Posterior vena cava (tissue), 2 donors: ENCODE measurements at places on chromosomes 12 and 14.

GRCh38 chr12:64172143-64172970 lies 49.7 kb downstream of the KICS2 start:
- no peak for DNase-seq

DNA sequence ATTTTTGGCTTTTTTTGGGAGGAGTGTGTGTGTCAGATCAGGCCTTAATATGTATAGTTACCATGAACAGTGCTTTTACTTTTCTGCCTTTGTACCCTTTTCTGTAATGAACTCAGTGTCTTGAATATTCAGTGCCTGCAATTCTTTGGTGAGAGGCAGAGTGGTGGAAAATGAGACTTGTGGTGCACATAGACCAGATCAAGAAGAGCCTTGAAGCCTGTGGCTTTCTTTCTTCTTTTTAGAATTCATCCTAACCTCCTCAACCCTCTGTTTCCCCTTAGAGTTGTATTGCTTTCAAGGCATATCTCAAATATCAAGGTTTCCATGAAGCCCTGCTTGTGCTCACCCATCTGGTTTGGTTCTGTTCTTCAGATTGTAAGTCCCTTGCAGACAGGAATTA lies 2.6 kb downstream of the YLPM1 start:
- no peak for DNase-seq

- DNase-seq = no peak
Measured at GRCh38 chr12:124684496-124684895, 117.1 kb upstream of the NCOR2 start.

DNA sequence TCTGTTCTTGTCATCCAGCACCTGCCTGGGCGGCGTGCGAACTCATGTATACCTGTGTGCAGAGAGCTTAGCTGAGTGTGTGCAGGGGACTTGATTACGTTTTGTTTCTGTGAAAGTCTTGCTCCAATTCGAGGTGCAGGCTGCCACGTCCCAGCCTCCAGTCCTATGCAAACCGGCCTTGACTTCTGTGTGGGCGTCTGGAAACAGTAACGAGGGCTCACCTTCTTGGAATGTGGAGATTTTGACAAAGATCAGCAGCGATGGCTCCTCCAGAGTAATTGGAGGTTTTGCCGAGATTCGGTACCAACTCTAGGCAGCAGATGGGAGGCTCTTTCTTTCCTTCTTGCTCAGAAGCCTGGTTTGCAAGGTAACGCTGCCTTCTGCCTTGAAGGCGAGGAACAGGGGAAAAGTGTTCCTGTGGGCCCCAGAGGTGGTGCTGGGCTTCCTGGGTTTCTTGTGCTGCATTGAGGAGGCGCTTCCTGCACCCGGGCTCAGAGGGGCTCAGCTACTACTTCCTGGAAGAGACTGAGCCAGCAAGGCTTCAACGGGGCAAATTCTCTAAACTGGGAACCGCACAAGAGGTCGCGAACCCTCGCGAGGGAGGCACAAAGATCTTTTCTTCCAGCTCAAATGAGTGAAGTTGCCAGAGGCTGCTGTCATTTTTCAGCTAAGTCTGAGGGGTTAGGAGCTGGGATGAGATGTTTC lies 249.0 kb downstream of the AACS start:
- no peak for DNase-seq

- no peak for DNase-seq
Measured at GRCh38 chr14:93395231-93395630, 35.5 kb upstream of the UNC79 start.

DNA sequence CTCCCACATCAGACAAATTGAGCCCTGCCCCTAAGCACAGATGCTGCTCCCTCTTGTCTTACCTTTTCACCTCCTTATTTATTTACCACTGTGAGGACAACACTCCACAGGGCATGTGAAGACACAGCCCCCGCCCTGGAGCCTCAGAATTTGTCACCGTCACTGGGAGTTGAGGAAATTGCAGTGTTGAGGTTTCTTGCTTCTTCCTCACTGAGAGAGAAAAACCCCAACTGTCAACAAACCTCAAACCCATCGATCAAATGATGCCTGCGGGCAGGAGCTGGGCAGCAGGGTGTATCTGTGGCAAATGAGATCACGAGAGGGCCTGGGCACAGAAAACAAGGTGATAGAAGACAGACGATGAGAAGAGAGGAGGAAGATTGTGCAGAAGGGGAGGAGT lies 30.5 kb upstream of the PLEKHG3 start:
- no peak for DNase-seq
